Activated T-helper 17 cell treated with anti-CD3 and anti-CD28 coated beads, Interleukin-2, amount 50 U/mL, for 72 hours (primary cell): ENCODE measurements at places on chromosomes 4 and X.

DNA sequence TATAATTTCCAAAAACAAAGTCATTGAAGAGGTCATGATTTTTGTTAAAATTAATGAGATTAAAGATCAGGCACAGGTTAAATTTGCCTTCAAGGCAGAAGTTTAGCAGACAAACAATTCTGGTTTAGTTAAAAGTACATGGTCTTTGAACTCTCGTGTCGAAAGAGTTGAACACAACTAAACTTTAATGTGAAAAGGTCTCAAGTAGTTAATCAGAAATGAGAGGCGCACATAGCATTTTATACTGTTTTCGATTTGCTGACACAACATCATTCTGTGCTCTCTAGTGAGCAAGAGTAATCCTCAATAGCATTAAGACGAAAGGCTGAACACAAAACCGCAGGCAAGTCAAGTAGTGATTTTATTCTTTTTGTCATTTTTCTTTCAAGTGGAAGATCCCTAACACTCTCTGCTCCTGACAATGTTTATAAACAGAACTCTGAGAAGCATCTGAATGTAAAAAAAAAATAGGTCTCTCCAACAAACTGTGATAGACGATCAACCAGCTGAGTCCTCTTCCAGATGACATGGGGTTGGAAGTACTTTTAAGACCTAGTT lies 49.8 kb downstream of the SH3RF1 start:
- no peak for ATAC-seq

DNA sequence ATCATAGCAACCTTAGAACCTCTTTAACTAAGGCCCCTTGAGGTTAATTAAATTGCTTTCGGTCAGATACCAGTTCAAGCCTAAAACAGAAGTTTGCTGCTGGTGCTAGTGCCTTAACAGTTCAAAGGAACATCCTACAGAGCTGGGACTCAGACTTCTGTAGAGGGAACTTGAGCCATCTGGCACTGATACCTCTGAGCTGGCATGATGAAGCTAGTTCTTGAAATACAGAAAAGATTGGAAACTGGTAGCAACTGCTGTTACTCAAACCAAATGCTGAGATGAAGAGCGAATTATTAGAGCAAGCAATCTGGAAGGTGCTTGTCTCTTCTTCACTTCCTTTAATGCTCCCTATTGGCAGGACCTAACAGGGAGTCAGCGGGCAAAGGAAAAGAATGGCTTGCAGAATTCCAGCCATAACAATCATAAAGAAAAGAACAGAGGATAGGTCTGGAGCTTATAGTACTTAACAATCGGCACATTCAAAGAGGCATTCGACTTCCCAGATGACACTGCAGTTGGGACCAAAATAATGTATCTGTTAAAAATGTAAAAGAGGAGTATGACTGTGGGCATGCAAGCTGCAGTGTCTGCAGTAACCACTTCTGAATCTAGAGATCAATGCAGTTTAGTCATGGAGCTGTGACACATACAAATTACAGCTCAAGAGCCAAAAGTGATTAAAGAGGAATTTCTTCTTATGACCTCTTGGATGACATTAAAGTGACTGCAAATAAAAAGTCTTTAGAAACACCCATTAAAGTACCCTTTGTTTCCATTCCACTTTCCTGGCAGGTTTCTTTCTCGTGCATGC lies 298.9 kb downstream of the PDGFC start:
- no peak for ATAC-seq

DNA sequence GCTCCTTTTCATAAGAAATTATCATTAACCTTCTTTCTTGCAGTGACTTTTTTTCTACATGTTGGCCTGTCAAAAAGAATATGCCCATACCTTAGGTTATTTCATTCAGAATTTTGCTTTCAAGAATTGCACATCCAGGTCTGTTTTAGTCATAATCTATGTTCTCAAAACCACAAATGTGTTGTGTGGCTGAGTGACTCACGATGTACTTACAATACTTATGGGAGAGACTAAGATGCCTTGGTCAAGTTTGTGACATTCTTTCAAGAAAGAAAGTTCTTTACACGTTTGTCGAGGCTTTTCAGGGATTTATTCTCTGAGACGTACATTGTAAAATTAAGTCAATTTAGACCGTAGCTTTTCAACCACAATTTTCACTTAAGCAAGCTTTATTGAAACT lies 396.7 kb downstream of the FSTL5 start:
- no peak for ATAC-seq

- ATAC-seq: no peak
Measured at GRCh38 chrX:9048801-9049200, 14.9 kb upstream of the FAM9B start.

- ATAC-seq: no peak
Measured at GRCh38 chr4:17504081-17504480, 7.8 kb downstream of the QDPR start.

GRCh38 chr4:184769141-184769765 lies 35.4 kb upstream of the CENPU start:
- ATAC-seq: no peak

GRCh38 chr4:26896636-26897035 lies 36.0 kb downstream of the STIM2 start:
- ATAC-seq: no peak

- no peak for ATAC-seq
Measured at GRCh38 chr4:88955580-88956380, 101.2 kb downstream of the FAM13A start.

DNA sequence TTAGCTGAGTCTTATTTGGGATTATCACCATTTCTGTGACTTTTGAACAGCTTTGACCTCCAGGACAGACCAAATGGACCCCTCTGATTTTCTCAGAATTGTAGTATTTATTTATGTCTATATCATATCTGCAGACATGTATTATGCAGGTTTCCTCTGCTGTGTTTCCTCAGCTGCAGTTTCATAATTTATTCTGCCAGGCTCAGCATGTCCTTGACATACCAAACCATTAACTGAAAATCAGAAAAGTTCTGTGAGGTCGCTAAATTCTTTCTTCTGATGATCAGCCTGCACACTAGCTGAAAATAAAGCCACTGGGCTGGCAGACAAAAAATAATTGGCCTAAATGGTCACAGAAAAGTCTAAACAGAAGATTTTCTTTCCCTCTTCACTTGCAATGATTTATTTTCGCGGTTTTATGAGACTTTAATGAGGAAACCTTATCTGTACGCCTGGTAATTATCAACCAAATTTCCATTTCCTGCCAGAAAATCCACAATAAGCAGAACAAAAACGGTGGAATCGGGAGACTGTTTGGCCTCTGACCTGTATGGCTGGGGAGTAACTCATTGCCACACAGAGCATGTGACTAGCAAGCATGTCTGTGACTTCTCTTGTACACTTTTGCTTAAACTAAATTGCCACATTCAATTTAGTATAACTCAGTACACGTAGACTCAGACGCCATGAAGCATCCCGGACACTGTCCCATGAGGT lies 150.9 kb downstream of the ENPP6 start:
- no peak for ATAC-seq

DNA sequence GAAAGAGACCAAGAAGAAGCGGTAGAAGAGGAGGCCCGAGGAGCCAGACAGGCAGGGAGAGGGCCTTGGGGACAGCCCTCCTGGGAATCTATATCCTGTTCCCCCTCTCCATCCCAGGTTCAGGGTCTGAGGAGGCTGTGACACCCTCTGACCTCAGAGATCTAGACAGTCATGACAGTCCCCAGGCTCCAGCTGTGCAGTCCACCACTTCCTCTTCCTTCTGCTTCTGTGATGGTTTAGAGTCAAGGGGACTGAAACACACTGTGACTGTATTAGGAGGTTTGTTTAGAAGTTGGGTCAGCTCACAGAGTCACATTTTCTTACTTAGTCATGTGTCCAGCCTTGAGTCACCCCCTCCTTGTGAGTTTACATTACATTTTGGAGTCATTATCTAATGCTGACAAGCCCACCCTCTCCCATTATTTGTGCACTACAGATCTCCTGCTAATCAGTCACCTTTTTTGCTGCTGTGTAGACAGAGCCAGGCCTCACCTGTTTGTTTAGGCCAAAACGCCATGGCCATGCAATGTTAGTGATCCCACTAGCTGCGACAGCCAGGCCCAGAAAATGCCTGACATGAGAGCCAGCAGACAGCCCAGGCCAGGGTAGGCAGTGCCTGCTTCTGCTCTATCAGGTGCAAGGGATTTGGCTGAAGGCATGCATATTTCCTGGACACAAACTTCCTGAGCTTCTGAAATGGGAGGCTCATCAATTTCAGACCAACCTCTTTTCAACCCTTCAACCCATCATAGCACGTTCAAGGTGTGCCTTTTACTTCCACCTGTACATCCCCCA lies 26.0 kb downstream of the MANBA start:
- ATAC-seq: peak; percentile 95

DNA sequence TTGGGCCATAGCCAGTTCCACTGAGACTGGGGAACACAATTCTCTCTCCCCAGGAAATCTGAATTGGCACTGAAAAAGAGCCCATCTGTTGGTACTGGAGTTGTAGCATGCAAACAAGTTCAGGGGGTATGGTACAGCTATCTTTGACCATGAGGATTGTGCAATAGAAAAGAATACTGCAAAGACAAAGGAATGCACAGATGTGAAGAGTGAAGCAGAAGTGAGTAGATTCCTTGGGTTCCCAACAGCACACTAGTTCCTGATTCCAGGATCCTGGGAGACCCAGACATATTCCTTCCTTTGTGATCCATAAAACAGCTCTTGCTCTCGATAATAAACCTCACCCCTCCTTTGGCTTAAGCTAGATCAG lies 43.3 kb upstream of the CTAG2 start:
- ATAC-seq: no peak

DNA sequence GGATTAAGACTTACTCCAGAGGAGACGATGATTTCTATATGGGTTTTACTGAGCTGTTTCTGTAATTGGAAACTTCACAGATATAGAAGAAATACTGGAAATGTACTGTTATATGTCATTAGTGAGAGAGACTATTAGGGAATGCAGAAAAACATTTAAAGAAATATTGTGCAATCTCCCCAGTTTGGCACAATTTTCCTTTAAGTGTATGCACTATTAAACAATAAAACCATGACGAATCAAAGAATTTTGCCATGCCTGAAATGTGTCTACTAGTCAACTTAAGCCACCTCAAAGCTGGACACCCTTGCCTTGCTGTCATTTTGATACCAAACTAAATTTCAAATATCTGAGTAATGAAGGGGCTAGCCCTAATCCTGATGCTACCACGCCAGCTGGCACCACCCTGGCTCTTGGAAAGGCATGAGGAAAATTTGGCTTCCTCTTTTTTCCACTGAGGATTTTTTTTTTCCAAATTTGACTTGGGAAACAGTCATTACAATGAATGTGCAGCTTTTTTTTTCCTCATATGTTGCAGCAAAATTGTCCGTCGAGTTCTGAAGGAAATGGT lies 36.1 kb downstream of the MTTP start:
- ATAC-seq: no peak

DNA sequence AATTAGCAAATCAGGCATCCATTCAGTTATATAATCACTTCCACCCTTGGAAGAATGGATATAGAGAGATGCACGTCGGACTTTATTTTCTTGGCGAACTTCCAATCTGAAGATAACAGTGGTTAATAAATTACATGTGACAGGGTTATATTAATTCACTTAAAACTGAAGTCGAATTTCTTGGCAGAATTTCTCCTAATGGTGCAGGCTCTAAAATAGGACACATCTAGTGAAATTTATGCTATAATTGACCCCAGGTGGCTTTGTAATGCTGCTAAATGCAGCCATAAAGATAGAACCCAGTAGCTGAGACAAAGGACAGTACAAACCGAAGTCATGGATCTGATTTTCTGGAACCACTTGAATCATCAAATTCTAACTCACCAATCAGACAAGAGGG lies 20.8 kb upstream of the SLC10A4 start:
- ATAC-seq: no peak

DNA sequence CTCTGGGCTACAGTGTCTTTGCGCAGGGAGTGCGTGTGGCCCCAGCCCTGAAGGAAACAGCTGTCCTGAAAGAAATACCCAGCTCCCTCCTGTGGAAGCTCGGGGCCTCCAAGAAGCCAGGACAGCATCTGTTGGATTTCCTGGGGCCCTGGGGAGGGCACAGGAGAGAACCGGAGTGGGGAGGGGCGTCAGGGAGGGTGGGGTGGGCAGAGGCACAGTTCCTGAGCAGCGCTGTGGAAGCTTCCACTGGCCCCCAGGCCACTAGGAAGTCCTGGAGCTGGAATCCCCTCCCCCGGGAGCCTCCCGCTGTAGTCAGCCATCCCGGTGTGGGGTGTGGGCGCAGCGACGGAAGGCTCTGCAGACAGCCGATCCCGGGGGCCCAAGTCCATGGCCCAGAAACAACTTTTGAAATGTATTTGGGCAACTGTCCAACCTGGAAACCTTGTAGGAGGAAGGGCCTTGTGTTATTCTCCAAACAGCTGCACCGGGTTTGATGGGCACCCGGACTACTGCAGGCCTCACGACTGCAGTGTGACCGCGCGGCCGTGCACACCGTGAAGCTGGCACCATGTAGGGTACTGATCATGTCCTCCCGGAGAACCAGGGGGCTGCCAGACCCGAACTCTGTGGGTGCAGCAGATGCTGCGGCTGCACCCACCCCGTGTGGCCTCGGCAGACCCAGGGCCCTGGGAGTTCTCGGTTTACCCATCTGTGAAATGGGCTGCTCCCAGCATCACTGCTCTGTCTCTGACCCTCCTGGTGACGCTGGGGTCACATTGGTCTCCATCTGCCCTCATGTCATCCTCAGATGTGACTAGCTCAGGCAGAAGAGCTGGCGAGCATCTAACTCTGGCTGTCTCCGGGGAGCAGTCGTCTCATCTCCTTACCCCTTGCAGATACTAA lies 68.5 kb upstream of the HMX1 start:
- no peak for ATAC-seq

- ATAC-seq: no peak
Measured at GRCh38 chrX:40100141-40100536, 2.4 kb upstream of the BCOR start.

GRCh38 chr4:56217343-56217890 lies 169.9 kb downstream of the AASDH start:
- ATAC-seq: no peak

GRCh38 chrX:15930585-15930984 lies 76.0 kb upstream of the AP1S2 start:
- ATAC-seq: no peak

- ATAC-seq: no peak
Measured at GRCh38 chrX:16120431-16120830, 2.9 kb upstream of the GRPR start.

DNA sequence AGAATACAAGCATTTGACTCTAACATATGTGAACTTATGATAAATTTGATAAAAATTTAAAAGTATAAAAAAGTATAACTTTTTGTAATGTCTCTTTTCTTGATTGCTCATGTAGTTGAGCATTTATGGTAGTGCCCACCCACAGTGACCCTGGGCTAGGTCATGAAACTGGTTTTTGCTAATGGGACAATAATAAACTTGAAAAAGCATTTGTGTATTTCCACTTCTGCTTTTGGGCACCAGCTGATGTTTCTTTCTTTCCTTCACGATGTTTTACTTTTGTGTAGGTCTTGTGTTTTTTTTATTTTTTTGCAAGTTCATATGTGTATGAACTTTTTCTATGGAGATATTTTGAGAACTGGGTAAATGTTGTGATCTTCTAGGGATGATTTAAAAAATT lies 313.1 kb downstream of the CBLL2 start:
- ATAC-seq: no peak

- ATAC-seq: no peak
Measured at GRCh38 chr4:54062392-54062791, 2.0 kb downstream of the CHIC2 start.
